ENCODE measurements at places on chromosomes 2 and 18.

DNA sequence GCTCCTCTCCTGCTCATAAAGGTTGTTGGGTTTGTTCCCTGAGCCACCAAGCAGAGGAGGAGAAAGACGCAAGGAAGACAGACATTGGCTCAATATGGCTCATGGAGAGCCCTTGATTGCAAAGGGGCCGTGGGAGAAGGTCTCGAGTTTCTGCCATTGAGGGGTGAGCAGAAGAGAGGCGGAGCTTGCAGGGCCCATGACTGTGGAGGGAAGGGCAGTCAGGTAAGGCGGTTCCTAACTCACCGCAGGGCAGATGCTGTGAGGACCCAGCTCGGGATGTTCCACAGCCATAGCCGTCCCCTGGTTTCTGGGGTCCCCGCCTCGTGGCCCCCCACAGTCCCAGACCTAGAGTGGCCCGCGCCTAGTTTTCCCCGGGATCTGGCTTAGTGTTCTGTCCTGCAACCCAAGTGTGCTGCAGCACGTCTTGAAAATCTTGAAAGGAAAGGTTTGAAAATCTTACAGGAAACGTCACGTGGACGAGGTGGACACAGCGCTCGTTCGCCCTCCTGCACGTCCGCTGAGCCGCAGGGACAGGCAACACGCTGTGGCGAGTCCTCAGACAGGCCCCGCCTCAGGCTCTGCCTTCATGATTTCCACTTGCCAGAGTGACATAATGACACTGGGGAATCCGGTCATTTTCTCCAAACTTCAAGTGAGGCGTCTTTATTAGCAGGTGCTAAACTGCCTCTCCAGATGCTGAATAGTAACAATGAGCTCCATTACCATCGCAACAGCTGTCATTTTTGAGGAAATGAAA, 105.5 kb upstream of the HDAC4 start:
- no peak for DNase-seq

GRCh38 chr2:15953891-15954680, 13.7 kb downstream of the MYCN start:
- no peak for DNase-seq

DNA sequence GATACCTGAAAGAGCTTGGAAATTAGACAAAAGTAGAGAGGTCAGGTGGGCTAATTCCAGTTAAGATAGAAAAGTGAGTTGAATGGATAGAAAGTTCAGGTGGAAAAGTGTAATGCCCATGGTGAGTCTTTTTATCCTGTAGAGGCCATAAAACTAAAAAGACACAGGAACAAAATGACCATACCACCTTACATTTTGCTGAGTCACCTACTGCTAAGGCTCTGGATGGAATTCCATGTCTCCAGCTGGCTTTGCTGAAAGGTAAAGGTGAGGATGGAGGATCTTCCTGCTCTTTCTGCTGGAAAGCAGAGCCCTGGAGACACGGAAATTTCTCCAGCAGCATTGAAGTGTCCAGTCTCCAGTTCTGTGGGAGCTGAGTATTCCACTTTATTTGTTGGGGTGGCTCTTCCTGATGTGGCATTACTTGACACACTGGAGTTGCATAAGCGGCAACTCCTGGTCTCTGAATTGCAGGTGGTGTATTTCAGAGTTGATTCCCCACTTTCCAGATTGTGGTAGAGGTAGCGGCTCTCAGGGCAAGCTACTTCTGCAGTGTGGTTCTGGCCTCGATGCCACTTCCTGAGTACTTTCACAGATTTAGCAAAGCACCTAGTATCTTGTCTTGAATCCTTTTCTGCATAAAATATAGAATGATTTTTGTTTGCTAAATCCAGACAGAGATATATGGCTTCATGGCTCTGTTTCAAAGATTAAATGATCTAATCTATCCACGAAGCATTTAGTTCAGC, 10.7 kb downstream of the IL1RL2 start:
- no peak for DNase-seq

GRCh38 chr2:163863073-163863472, 127.3 kb upstream of the FIGN start:
- DNase-seq, result no peak

DNA sequence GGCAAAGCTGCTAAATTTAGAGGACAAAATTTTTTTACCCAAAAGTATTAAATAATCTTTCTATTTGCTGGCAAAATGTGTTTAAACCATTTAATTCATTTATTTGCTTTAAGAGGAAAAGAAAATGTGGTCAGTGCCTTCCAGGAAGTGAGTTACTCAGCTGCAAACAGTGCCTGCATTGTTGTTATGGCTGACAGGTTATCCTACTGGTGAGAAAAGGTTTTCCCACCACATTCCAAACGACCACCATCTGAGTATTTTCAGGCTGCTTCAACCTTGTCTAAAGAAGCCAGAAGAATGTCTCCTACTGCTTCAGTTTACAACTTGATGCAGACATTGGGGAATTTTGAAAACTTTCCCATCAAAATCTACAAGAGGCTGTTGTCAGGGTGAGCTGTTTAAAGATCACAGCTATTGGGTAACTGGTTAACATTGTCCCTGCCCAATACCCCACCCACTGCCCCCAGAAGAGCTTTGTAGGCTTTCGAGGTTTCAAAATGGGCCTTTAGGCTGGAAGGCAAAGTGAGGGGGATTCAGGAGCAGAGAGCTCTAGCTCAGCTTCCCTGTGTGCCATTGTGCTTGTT, 461.3 kb upstream of the FANCL start:
- peak; percentile 24 for DNase-seq

- no peak for DNase-seq
Measured at GRCh38 chr2:43124687-43125057, 101.7 kb downstream of the ZFP36L2 start.

DNA sequence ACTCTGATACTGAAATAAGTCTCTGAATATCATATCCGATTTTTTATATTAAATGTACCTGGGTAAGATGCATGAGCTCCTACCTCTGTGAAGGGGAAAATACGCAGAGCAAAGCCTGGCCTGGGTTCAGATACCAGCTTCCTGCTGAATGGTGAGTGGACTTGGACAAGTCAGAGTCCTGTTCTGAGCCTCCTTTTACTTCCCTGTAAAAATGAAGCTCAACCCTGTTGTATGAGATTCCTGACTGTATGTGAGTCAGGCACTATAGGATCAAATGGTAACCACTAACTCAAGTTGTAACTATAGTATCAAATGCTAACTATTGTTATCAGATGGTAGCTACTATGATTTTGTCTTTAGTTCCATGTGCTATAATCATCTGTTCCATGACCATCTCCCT, 561.7 kb downstream of the CNTNAP5 start:
- no peak for DNase-seq

GRCh38 chr2:10814571-10815331, 2.2 kb upstream of the PDIA6 start:
- DNase-seq, result no peak

DNA sequence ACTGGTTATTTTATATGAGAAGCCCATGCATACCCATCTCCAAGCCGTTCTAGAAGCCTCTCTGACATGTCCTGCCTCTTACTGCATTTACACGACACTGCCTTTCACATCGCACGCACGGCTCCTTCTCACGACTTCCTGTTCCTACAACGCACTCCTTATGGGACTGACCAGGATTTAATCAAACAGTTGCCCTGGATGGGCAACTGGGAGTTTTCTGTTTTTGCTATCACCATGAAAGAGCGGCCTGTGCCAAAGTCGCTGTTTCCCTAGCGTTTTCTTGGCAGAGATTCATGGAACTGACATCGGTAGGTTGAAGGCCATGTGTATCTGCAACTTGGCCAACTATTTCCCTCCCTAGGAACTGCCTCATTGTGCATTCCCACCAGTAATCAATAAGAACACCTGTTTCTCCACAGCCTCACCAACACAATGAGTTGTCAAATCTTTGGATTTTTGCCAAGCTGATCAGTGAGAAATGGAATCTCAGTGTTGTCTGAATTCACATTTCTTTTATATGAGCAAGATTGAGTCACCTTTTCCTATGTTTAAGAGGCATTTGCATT, 97.2 kb upstream of the OTOS start:
- DNase-seq, result no peak

DNA sequence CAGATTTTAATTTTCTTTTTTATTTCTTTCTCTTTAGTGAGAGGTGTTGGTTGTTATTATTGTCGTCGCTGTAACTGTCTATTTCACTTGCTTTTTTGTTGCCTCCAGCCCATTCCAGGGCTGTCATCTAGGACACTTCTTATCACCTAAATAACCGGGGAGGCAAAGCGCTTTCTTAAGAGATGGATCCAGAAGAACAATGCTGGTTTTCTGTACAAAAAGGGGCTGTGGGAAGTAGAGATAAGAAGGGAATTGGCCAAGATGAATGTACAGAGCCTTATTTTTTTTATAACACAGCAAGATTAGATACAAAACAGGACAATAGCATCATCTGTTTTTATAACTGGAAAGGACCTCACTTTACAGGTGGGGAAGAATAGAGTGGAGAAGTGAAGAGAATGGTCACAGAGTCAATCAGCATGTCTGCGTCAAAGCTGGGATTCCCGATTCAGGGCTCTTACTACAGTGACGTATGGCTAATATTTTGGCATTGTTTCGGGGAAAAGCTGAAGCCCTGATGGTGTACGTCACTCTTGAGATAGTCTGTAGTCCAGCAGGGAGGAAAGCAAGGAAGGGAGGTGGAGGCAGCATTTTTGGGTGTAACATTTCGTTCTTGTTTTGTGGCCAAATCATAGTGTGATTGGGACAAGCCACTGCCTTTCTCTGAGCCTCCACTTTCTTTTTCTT, 23.2 kb downstream of the IL1B start:
- no peak for DNase-seq

DNA sequence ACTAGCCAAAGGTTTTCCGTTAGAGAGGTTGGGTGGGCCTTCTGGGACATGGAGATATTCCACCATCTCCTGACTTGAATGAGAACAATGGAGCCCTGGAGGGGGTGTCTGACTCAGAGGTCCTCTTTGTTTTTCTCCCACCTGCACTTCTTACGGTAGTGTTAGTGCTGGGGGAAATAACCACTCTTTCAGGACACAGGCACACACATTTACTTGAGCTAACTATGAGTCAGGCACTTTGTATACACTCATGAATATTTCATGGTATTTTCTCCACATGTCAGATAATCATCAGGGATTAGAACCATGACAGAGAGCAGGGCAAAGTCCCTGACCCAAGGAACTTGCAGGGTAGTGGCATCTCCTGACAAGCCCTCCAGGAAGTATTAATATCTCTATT, 439.1 kb downstream of the TSN start:
- peak; percentile 20 for DNase-seq

DNA sequence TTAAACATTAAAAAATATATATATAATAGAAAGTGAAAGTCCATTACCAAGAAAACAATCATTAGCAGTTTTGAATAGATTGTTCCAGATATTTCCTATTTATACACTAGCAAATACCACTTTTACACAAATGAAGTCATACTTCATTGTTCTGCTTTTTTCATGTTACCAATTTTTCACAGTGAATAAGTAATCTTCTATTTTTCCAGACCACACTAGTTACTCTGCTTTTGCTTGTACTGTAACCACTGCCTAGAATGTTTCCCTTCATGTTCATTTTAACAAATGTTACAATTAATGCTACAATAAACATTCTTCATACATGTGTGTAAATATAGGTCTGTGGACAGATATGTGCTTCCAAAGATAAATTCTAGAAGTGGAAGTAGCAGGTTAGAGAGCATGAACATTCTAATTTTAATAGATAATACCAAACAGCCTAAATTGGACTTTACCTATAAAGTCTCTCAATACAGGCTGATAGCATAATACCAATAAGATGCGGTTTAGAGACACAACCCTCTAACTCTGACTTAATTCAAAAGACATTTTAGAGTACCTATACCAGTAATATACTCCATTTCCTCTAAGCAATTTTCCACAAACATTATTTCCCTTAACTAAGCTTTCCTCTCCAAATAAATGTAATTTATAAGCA, 17.0 kb downstream of the ITSN2 start:
- DNase-seq, result no peak

DNA sequence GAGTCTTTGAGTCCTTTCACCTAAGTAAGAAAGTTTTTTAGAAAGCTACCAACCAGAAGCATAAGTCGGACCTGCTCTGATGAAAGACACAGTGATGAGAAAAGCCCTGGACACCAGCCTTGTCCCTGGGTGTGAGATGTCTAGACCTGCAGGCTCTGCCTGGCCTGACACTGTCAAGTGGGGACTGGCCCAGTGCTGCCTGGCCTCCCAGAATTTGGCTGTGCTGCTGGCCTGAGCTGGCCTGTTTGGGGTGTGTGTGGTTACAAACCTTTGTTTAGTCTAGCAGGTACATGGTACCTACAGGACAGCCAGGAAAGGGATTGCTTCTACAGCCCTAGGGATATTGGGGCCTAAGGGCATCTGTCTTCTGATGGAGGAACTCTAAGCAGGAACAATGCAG, 48.3 kb downstream of the ASB1 start:
- DNase-seq, result no peak

GRCh38 chr2:42949125-42949524, 156.7 kb upstream of the HAAO start:
- no peak for DNase-seq

DNA sequence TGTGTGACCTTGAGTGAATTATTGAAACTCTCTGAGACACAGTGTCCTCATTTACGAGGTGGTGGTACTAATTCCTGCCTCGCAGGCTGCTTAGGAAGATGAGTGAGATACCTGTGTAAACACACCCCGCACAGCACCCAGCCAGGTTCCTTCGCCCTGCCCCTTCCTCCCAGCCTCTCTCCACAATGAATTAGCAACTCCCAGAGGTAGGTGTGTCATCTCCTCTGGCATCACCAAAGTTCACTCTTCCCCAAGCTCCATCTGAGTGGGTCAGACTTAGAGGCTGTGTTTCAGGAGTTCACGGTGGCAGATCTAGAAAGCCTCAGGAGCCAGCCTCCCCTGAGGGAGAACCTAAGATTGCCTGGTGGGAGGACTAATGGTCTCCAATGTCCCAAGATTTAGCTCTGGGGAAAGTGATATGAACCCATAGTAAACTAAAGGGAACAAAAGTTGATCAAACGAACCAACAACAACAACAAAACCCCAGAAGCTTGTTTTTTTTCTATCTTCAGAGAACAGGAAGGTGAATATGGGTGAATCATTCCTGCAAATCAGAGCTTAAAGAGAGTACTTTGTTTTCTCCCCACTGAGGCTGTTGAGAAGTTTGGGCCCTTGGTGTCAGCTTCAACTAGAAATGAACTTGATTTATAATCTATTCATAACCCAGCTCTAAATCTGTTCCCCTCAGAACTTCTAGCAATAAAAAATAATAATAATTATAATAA, 44.4 kb upstream of the NRP2 start:
- no peak for DNase-seq

DNA sequence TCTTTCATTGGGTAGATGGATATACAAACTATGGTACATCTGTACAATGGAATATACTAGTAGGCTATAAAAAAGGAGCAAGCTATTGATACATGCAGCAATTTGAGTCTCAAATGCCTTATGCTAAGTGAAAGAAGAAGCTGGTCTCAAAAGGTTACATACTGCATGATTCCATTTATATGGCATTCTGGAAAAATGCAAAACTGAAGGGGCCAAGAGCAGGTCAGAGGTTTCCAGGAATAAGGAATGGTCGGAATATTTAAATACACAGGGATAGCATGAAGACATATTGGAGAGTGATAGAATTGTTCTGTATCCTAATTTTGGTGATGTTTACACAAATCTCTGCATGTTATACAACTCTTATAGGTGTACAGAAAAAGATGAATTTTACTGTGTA, 85.8 kb downstream of the BABAM2 start:
- DNase-seq, result no peak
